Activated CD4-positive, alpha-beta T cell treated with anti-CD3 and anti-CD28 coated beads for 1 hour (primary cell): ENCODE measurements at places on chromosomes 5 and 9.

DNA sequence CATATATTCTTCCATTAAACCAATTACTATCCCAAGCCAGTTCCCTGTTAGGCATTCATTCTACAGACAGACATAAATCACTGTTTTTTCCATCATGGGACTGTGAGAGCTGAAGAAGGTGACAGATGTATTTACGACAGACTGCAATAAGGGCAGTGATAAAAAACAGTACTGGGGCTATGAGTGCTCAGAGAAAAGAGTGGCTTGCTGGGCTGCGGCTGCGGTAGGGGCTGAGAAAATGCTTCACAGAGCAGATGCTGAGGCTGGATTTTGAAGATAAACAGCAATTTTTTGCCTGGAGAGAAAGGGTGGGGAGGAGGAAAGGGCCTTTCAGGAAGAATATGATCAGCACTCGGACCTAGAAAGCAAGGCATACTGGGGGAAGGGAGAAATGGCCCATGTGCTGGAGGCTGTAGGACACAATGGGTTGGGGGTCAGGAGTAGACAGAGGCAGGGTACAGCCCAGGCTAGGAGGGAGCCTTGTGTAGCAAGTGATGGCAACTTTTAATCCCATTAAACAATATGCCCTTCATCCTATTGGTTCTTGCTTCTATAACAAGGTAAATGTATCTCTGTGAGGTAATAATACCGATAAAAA lies 279.3 kb downstream of the ASTN2 start:
- DNase-seq, result no peak

GRCh38 chr9:130331573-130331972 lies 66.0 kb downstream of the HMCN2 start:
- no peak for DNase-seq

- no peak for DNase-seq
Observed at GRCh38 chr5:87541033-87541432, 128.3 kb upstream of the CCNH start.

GRCh38 chr5:148542812-148543211 lies 111.5 kb downstream of the HTR4 start:
- no peak for DNase-seq

DNA sequence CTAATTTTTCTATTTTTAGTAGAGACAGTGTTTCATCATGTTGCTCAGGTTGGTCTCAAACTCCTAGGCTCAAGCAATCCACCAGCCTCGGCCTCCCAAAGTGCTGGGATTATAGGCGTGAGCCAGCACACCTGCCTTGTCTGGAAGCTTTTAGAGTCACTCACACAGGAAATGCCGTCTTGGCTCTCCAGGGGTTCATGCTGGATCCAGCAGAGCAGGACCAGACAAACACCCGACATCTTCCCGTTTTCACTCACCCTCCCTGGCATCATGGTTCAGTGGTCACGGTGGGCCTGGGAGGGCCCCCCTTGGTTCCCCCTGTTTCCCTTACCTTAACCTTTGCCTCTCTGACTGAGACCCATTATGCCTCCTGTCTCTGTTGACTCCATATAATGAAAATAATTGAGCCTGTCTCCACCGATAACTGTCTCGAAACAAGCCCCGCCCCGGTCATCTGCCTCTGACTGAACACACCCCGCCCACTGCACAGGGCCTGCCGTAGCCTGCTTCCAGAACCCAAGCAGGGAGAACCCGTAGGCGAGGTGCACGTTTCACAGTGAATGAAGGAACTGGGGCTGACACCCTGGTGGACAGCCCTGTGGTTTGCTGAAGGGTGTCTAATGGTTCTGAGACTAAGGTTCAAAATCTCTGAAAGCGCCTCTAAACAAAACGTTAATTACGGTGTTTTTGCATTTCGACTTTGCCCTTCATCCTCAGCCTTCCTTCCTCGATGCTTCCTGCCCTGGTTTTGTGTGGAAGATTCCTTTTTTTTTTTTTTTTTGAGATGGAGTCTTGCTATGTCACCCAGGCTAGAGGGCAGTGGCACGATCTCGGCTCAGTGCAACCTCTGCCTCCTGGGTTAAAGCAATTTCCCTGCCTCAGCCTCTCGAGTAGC lies 39.7 kb upstream of the SPRY4 start:
- DNase-seq, result no peak

DNA sequence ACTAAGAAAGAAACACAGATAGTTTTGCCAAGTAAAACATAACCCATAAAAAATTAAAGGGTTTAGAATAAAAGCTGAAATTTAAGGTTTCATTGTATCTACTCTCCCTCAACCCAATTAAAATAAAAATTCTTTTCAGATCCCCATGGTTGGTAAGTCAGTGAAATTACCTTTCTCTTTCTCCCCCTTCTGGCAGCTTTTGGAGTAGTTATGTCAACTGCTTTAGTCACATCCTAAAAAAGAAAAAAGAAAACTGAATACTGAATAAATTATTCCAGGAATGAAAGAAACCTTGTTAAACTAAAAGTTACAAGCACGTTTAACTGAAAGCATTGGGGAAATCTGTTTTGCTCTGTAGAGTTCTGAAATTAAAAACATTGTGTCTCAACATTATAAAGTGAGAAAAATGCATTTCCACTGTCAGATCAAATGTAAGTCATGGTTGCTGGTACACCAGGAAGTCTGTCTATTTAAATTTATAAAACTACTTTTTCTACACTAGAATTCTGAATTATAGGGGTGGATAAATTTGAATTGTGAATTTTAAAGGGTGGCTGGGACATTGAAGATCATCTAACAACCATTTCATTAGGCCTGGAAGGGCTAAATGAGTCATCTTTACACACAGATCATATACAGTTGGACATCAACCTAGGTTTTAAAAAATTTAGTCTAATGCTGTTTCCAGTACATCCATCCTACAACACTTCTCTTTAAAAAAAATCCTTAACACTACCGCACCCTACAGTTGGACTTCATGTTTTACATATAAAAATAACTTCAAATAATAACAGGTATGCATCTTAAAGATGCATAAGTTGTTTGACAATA lies 24.7 kb downstream of the PSIP1 start:
- no peak for DNase-seq

DNA sequence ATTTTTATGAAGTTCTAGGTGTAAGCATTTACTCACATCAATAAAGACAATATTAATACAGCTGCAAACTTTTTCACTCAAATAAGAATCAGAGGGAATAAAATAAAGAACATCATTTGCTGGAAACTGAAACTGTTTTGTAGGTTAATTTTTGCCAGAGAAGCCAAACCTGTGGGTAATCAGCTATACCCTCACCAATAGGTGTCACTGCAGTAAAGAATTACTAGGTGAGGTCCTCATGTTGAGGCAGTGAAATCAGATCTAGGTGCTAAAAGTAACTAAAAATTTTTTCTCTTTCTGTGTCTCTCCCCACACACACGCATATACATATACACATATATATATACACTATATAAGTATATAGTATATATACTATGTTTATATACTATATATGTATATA lies 1016.3 kb upstream of the SEMA6A start:
- no peak for DNase-seq

- no peak for DNase-seq
Observed at GRCh38 chr5:153655201-153655510, 164.7 kb downstream of the GRIA1 start.
